ENCODE measurements at places on chromosomes 3 and 15.

DNA sequence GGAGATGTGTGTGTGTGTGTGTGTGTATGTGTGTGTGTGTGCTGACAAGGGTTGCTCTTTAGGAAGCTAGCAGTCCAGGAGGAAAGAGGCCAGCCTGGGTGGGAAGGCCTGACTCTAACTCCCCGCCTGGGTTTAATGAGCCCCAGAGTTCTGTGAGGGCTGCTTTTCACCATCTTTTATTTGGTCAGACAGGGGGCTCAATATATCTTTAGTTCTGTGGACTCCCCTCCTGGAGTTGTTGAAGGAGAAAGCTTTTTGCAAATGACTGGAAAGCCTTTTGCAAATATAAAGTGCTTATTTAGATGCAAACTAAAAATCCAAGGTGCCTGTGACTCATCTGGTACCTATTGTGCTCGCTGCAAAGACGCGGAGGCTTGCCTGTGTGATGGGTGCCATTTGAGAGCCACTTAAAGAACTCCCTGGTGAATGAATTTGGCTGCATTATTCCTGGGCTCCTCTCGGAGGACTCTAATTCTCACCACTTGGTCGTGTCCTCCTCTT is 24.5 kb downstream of the DRD3 start:
- DNase-seq, result no peak

DNA sequence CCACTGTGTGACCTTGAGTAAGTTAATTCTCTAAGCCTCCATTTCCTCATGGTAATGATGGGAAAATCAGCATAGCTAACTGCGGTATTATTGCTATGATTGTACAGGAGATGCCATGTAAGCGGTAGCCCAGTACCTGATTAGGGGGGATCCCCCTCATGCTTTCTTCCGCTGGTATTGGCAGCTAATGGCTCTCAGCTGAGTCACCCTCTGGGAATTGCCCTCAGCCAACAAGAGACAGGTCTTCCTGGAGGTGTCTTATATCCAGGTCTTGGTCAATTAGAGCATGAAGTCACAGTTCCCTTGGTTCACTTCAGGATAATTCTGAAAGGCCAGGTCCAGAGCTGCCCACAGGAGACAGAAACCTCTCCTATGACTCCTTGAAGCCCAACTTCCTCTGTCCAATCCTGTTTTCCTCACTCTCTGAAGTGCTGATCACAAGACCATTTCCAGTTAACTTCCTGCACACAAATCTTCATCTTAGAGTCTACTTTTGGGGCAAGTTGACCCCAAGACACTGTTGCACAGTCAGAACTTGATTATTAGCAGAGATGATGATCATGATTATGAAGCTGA is 724.7 kb upstream of the ZNF385D start:
- DNase-seq, result no peak

DNA sequence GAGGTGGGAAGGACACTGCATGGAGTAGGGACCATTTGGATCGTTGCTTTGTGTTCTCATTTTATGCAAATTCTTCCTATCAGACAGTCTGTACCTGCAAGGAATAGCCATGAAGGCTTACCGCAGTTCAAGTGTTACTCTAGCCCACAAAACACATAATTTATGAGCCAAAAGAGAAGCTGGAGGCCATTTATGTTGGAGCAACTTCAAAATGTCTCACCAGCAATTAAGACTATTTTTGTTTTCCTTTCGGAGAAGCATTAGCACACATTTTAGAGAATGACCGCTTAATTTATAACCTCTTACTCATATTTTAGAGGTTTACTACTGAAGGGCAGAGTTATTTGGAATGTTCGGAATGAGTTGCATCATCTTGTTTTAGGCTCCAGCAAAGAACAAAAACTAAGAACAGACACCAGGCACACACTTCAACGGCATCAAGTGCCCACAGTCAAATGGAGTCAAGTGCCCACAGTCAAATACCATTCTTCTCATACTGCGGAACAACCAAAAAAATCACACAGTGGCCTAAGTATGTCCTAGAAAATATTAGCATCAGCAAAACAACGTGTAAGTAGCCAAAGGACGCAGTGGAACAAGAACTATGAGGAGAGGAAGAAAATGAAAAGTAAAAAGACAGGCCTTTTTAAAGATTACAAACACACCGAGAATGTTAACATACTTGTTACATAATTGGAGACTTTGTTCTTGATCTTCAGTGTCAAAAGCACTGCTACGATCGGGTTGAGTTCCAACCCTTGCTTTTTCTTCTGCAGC is 17.5 kb upstream of the GOLGA8J start:
- no peak for DNase-seq

GRCh38 chr3:29203851-29204250 is 77.0 kb upstream of the RBMS3 start:
- DNase-seq, result no peak

DNA sequence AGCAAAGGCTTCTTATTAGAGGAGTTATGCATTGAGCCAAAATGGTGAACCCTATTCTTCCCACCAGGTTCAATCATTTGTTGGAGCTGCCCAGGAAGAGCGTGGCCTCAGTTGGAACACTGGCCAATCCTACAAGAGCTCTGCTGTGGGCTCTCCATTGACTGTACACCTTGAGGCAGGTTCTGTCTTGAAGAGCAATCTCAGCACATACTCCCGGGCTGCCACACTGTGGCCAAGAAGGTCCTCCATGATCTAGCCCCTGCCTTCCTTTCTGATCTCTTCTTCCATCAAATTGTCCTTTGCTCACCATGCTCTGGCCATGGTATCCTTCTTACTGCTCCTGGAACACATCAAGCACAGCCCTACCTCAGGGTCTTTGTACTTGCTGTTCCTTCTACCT is 5.7 kb upstream of the SUMF1 start:
- DNase-seq, result no peak

DNA sequence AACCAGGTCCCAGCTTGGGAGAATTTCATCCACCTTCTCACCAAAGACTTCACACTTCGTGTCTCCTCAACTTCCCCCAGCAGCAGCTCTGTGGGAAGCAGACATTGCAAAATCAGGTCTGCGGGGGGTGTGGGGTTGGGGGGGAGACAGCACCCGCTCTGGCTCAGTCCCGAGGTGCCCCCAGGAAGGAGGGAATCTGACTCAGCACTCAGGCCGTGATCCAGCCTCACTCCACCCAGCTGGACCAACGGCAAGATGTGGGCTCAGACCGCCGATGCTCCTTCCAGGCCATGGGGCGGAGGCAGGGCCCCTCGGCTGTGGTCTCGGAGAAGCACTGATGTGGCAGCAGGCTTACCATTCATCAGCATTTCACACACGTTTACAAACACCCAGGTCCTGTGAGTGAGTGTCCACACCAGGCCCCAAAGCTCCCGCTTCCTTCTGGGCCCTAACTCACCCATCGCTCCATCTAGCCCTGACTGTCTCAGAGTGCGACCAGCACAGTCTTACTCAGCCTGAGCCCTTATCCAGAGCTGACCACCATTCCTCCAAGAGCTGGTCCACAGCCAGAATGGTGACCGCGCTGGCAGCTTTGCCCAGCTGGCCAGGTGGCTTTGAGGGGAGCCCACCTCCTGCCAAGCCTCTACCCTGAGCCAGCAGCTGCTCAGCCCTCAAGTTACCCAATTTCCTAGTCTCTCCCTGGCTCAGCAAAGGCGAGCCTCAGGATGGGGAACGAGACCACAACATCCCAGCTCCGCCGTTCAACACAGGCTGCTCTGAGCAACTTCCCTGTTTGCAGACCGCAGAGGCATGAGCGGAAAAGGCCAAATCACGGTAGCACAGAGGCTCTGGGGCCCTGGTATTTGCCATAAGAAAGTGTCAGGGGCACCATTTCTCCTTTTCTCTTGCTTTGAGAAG is 3.3 kb downstream of the STAB1 start:
- no peak for DNase-seq

DNA sequence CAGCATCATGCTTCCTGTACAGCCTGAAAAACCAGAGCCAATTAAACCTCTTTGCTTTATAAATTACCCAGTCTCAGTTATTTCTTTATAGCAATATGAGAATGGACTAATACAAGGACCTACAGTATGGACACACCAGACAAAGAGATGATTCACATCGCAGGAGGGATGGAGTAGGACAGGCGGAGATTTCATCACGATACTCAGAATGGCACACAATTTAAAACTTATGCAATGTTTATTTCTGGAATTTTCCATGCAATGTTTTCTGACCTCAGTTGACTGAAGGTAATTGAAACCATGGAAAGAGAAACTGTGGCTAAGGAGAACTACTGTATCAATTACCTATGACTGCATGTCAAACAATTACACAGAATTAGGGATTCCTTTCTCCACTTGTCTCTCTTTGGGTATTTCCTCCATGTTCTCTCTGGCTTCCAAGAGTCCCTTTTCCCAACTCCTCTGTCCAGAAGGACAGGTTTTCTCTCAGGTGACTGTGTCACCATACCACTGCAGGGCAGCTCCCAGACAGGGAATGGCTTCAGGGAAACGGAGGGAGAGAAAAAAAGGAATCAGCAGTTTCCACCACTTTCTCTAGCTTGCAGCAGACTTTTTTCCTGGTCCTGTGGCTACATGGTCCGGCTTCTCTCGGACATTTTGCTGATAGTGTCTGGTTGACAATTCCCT is 3.0 kb upstream of the ANO10 start:
- DNase-seq, result no peak

GRCh38 chr3:15647611-15648167 is 46.1 kb downstream of the BTD start:
- DNase-seq, result peak; percentile 72

- DNase-seq, result no peak
These were observed 44.1 kb downstream of the STARD5 start for GRCh38 chr15:81279621-81280485.

- DNase-seq, result no peak
These were observed 14.3 kb downstream of the TPRG1 start for GRCh38 chr3:189186101-189186500.

DNA sequence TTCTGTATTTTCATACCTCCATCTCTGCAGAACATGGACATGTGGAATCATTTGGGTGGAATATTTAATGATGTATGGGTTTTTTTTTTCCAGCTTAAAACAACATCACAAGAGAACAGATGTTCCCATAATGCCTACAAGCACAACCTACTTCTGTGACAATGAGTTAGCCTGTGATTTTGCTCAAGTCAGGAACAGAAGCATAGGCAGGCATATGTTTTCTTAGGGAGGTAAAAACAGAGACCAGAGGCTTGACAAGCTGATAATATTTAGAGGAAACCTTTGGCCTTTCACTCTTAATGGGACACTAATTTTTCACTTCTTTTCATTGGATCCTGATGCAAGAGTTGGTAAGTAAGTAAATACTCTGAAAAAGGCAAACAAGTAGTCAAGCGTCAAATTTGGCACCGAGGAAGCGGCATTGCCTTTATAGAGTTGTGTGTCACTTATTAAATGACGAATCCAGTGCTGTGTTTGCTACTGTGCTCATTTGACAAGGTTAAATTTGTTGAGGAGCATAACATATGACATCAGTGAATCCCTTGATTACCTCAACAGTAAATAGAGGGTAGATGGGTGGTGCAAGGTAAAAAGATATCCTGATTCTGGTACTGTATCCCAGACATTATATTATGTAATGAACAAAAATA is 66.7 kb upstream of the RBMS3 start:
- DNase-seq, result no peak

DNA sequence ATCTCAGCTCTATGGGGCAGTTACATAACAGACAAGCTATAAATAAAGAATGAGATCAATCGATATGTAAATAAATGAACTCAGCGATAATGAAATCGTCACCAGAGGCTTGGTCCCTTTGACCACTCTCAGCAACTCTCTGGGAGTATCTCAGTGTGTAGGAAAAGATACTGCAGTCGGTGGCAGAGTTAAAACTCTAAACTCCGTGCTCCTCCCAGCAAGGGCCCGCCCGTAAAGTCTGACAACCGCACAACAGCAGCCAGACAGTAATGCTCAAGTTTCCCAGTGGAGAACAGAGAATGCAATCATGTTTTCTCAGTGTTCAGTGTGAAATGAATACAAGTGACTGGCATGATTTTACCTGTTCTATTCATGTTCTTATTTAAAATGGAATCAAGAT is 28.3 kb upstream of the IGF1R start:
- DNase-seq, result no peak

- no peak for DNase-seq
These were observed 390.6 kb upstream of the WNT5A start for GRCh38 chr3:55877703-55878102.

- no peak for DNase-seq
These were observed 63.3 kb downstream of the DOCK3 start for GRCh38 chr3:50737906-50738598.

- no peak for DNase-seq
These were observed 38.5 kb downstream of the HDC start for GRCh38 chr15:50227076-50227475.

- no peak for DNase-seq
These were observed 151.4 kb downstream of the THRB start for GRCh38 chr3:24343084-24343783.

DNA sequence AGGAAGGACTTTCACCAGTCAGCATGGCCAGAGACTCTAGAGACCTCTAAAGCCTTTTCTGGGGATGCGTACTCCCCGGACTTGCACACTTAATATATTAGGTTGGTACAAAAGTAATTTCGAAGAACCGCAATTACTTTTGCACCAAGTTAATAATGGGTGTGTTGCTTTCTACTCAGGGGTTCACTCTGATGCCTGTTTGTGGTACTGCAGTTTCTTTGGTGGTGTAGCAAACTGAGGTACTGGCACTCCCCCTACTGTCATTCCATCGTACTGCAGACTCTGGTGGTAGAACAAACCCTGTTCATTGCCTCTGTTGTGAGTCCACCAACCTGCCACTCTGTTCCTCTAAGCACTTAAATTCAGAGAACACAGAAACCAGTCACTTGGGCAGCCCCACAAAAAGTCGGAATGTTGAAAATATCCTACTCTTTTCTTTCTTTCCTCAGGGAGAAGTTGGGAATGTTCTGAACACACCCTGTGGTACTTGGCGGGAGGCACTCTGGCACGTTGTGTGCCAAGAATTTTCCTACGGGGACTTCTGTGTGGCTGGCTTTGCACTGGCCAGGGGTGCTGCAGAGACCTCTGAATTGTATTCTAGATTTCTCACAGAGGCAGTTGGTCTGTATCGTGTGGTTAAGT is 46.3 kb downstream of the GABRG3 start:
- DNase-seq, result no peak

DNA sequence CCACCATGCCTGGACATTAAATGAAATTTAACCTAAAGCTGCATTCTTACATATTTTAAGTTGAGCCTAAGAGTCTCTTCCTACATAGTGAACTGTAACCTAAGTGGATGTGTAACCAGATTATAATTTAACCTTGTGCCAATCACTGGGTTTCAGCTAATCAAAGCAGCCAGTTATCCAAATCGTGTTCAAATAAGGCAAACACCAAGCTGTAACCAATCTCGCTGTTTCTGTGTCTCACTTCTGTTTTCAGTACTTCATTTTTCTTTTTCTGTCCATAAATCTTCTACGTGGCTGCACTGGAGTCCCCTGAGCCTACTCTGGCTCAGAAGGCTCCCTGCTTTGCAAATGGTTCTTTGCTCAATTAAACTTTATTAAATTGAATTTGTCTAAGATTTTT is 186.1 kb upstream of the CNTN6 start:
- no peak for DNase-seq

- DNase-seq, result no peak
These were observed 72.3 kb upstream of the MEF2A start for GRCh38 chr15:99493461-99493860.

DNA sequence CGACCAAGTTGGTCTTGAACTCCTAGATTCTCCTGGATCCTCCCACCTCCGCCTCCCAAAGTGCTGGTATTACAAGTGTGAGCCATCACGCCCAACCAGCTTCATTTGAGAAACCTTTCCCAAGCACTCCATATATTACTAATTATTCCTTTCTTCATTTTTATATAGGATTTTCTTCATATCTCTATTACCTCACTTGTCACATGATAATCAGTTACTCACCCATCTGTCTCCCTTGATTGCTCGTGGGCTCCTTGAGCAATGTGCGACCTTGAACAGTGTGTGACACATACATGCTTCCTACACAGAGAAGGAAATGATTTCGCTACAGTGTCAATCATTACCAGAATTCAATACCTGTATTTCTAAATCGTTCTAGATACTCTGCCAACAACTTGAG is 110.7 kb upstream of the C2CD4B start:
- no peak for DNase-seq
